ENCODE measurements at places on chromosomes 7 and 10.

DNA sequence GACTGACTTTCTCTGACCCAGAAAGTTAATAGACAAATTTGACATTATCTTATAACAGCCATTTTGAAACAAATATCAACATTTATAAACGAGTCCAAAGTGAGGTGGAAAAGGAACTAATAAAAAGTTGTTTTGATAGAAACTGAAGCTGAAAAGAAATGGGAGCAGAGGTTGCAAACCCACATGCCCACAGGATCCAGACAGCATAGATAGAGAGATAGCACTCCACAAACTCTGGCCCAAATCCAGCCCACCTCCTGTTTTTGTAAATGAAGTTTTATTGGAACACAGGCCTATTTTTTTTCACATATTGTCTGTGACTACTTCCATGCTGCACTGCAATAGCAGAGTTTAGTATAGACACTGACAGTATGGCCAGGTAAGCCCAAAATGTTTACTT, 171.9 kb downstream of the PRKG1 start:
- DNase-seq, result no peak

- no peak for DNase-seq
Observed at GRCh38 chr10:78770167-78771090, 298.3 kb upstream of the ZMIZ1 start.

GRCh38 chr10:82378146-82378545, 503.2 kb downstream of the NRG3 start:
- DNase-seq, result no peak

GRCh38 chr7:135186261-135186540, 15.7 kb upstream of the CYREN start:
- no peak for DNase-seq

DNA sequence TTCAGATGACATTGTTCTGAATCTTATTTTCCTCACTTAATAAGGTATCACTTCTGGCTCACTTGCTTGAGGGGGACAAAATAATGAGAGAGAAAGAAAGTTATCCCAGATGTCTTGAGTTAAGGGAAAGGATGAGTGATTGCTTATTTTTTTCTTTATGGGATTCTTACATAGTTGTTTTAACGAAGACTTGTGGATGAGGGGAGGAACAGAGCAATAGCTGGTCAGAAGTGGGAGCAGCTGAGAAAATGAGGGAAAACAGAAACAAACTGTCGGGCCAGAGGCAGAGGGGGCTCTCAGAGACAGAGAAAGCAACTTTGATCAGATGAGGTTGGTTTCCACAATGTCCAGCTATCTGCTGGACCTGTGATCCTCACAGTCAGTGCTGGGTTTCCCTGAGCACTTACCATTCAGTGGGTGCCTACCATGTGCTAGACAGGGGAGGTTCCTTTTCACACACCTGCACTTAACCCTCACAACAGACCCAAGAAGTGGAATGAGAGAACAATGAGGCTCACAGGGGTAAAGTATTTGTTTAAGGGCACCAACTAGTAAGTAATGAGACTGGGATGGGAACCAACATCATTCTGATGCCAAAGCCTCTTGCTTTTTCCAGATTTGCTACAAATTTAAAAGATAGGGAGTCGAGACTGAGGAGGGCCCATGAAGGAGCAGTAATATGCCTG, 64.2 kb downstream of the BICC1 start:
- DNase-seq, result no peak

DNA sequence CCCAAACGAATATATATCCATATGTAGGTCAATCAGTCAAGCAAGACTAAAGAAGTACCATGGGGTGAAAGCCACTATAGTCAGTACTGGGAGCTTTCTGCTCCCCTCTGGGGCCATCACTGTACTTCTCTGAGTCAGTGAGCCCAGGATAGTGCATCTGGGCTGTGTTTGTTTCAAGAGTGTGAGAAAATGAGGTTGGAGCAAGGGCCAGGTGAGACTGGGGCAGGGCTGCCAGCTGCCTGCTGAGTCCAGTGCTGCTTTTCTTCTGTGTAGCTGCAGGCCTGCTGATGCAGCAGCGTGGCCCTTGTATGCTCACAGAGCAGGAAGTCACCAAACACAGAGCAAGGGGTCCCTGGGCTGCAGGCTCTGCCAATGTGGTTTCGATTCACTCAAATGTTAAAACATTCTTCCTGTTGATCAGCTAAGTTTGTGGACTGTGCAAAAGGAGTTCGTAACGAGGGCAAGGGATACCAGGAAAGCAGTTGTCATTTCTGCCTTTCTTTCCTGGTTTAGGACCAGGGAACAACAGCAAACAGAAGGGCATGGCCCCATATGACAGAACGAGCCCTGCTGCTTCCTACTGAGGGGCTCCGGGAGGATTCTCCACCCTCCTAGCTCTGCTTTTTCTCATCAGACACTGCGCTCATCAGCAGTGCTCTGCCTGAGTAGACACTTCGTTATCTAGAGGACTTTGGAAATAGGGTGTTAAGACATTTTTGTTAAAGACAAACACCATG, 65.4 kb upstream of the TNS3 start:
- no peak for DNase-seq

DNA sequence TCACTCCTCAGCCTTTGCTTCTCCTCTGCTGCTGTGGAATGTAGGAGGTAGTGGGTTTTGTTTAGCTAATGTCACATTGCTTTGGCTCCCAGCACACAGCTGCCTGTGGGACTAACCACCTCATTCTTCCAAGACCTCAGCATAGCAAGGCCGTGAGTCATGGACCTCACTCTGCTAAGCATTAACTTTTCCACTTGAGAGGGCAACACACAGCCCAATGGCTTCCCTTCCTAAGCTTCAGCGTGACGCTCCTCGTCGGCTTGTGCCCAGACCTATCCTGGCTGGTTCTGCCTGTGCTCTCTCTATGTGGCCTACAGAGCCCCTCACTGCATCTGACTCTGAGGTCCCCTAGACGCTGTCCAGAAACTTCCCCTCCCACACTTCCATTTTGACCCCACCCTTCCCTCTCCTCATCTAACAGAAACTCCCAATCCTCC, 23.3 kb downstream of the MYOF start:
- DNase-seq, result no peak

GRCh38 chr10:70528314-70528713, 49.7 kb downstream of the PALD1 start:
- no peak for DNase-seq

DNA sequence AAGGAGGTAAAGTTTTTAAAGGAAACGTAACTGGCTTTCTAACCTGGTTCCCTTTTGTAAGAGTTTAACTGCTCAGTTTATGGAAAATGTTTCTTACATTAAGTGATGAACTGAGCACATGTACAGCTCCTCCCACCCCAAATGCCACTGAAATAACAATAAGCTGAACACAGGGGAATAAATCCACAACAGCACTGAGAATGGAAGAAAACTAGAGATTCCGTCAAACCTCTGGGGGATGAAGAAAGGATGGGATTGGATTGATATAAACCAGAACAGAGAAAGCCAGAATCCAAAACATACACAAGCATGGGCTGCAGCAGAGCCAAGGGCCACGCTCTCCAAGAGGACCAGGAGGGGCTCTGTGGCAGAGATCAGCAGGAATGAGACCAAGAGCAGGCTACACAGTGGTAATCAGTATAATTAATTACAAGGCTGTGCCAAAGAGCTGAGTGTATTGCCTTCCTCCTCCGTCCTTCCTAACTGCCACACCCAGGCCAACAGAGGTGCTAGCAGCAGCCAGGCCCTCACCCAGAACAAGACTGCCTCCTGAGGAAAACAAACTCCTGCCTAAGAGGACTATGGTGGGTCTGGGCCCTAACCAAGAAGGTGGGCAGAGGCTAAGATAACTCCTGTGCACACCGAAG, 73.9 kb downstream of the KIAA1549 start:
- DNase-seq, result no peak

- no peak for DNase-seq
Observed at GRCh38 chr7:41999736-42000283, 237.2 kb downstream of the GLI3 start.

DNA sequence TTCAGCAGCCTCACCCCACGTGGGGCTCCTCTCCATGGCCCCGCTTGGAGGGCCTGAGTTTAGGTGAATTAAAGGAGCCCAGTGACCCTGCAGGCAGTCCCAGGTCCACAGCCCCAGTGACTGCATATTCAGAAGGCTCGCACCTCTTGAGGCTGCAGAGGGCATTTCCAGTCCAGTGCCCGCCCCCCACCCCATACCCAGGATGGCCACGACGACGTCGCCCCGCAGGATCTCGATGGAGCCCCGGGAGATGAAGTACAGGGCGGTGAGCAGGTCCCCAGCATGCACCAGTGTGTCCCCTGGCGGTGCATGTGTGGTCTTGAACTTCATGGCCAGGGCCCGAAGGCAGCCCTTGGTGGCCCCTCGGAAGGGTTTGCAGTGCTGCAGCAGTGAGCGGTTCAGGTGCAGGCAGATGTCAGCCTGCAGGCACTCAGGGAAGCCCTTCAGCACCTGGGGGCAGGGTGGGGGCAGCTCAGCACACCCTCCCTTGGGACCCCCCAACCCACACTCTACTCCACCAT, 28.1 kb downstream of the KCNH2 start:
- no peak for DNase-seq

DNA sequence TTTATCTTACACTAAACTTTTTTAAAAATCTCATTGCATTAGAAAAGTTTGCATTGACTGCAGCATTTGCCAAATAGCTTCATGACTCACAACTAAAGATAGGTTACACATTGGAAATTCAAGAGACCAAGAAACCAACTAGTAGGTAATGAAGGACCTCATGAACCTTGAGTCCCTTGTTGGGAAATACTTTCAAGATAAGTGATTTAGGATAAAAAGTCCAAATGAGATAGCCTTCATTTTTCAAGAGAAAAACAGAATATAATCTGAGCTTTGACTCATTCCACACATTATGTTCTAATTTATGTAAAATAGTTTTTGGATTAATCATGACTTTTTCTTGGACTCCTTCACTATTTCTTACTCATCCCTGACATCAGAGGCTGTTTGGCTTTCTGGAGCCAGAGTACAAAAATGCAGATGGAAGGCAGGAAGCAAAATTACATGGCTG, 13.1 kb upstream of the LIPF start:
- DNase-seq, result no peak

DNA sequence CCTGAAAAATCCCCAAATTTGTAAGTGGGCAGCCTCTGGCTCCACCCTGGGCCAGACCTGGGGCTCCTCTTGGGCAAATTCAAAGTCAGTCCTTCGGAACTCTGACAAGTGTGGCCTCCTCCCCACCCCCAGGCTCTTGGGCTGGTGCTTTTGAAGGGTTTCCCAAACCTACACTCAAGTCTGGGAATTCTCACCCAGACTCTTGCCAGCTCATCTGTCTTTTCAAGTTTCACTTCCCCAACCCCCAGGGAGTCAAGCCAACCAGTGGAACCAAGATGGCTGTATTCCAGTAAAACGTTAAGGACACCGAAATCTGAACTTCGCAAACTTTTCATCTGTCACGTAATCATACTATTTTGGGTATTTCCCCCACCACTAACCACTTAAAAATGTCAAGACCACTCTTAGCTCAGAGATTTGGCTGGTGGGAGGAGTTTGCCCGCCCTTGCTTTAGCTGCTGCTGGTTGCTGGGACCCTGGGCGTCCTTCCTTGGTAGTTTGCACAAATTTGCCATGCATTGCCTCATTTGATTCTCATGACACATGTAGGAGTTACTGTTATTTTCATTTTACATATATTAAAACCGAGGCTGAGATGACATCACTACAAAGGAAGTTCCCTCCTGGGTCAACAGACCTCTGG, 1.7 kb upstream of the MYO1G start:
- DNase-seq, result no peak

GRCh38 chr10:132296666-132297443, 10.9 kb downstream of the STK32C start:
- no peak for DNase-seq

GRCh38 chr10:76970711-76971519, 666.7 kb downstream of the KCNMA1 start:
- DNase-seq, result no peak

Data from HuH-7.5 (cell line).